ENCODE measurements at places on chromosomes 7 and 10.
A peak's percentile ranks its signal among the peaks of the same experiment; 100 is the strongest.

GRCh38 chr10:47420305-47421056, 36.4 kb upstream of the ZNF488 start:
- no peak for DNase-seq

DNA sequence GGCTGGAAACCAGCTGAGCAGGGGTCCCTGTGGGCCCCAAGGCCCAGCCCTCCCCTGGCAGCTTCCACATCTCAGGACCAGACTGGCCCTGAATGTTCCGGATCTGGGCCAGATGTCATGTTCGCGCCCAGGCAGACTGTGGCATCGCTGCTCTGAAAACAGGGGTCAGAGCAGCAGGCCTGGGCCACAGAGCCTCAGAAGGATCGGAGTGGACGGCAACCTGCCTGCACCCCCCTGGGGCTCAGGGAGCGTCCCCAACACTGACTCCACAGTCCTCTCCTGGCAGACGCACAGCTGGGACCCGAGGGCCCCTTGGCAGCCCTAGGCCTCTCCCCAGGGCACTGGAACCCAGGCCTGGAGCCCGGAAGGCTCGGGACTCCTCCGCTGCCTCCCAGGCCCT, 91.3 kb upstream of the DNAAF5 start:
- DNase-seq = no peak

DNA sequence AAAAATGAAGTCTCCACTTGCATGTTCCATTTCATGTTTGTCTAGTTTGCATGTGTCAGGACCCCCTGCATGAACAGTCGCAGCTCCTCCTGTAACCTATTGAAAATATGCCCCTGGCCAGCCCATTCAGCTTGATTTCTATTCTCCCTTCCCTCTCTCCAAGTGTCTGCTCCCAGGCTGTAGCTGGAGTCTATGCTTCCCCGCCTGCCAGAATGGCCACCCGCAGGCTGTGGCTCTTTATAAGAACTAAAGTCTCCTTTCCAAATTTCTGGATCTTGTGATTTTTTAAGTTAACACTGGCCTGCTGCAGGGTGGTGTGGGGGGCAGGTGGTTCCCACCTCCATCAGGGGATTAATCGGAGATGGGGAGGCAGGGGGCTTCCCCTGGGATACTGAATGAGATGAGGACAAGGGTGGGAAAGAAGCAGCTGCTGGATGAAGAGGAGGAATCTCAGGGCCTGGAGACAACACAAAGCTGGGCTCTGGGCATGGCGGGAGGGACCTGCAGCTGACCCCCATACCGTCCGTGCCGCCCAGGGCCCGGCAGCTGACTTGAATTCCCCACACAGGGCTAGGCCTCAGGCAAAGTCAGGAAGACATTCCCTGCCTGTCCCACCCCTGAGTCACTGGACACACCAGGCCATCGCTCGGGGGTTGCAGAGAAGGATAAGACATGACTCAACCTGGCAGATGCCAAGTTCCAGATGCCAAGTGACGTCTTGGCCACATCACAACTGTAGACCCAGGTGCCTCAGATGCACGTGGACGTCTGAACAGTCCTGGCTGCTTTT, 399.5 kb upstream of the FOXK1 start:
- peak; percentile 18 for DNase-seq

- peak; percentile 86 for DNase-seq
These were observed 5.8 kb downstream of the UPP1 start for GRCh38 chr7:48094861-48095293.

DNA sequence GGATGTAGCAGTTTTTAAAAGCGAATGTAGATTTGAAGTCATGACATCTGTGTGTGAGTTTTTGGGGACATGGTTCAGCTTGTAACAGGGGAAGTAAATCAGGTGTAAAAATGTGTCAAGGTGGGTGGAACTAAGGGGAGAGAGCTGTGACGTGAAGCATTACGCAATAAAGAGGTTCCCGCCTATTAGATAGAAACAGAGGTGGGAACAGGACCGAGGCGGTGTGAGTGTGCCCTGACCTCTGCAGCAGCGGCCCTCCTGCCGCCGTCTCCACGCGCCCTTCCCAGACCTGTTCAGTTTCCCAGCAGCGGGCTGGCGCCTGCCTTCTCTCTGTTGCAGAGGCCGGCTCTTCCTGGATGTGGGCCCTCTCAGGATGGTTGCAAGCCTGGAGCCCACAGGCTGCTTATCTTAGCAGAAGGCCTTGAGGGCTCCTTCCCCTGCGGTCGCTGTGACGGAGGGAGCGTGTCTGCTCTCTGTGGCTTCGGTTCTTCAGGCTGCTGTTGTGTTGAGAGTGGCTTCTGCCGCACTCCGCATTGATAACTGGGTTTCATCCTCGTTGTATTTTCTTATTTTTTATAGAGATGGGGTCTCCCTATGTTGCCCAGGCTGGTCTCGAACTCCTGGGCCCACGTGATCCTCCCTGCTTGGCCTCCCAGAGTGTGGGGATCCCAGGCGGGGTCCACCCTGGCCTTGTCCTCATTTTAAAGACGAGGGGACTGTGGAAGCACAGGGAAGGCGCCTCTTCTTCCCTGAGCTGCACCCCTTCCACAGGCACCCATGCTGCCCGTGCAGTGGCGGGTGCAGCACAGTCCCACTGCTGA, 65.0 kb downstream of the DNAJB6 start:
- no peak for DNase-seq

DNA sequence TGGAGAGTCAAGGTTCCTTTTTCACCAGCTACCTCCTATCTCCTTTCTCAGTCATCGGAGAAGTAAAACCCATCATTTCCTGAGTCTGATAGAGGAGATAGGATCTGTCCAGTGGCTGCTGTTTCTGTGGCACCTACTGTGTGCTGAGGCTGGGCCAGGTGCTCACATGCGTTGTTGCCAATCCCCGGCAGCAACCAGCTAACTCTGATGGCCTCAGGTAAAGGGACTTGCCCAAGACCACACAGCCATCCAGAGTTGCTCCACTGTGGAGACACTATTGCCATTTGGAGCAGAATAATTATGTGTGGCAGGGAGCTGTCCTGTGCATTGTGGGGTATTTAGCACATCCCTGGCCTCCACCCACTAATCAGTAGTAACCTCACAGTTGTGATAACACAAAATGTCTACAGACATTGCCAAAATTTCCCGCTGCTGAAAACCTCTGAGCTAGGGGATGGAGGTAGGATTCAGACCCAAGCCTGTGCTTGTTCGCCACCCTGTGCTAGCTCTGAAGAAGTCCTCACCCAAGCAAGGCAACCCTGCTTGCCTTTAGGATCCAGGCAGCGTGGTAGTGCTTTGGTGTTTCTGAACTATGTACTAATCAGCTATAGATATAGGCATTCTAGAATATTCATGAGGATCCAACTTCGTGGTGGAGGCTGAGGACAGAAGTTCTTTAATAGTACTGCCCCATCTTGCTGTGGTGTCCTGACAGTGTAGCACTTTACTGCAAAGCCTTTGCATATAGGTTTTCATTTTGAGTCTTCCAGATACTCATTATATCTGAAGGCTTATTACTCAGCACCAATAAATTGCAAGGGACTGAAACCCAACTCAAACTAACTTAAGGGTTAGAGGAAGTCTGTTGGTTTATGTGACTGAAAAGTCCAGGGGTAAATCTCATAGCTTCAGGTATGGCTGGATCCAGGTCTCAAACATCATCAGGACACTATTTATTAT, 164.6 kb downstream of the GRK5 start:
- no peak for DNase-seq

Measured in adipocyte (in vitro differentiated cells).